LHCN-M2 (cell line): ENCODE measurements at places on chromosomes 1 and 21. TPM values are rescaled to one million over a fixed set of nuclear protein-coding genes. Genes with fewer than 3 reads are reported as not detected.

- DNase-seq, result no peak
These were observed 299.6 kb downstream of the LMX1A start for GRCh38 chr1:165056914-165057313.

DNA sequence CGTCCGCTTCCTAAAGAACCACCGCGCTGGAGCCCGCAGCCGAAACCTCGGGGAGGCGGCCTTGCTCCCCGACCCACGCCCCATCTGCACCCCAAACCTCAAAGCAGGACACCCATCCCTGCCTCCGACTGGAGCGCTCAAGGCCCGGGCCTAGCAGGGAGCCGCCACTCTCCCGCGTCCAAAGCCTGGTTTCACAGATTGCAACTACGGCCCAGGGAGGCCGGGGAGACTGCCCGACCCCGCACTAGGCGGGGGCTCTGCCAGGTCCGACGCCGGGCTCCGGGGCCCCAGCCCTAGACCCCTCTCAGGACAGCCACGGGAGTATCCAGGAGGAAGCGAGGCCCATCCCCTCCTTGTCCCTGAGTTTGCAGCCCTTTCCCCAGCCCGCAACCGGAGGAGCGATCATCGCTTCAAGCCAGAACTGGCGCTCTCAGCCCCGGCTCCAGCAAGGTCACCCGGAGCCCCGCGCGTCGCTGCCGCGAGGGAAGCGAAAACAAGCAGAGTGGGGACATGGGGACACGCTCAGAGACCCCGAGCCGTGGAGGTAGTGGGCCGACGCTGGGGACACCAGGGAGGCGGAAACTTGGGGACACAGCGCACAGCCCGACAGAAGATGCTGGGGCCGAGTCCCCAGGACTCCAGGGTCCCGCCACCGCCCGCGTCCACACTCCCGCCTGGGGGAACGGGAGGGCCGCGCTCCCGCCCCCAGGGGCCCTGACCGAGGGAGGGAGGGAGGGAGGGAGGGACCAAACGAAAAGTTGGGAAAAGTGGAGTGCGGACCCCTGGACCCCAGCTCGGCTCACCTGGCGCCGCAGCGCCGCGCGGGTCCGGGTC lies 433 bp downstream of the TMEM200B start:
- no peak for DNase-seq

- no peak for DNase-seq
These were observed 803.7 kb downstream of the KCNT2 start for GRCh38 chr1:195804547-195804946.

DNA sequence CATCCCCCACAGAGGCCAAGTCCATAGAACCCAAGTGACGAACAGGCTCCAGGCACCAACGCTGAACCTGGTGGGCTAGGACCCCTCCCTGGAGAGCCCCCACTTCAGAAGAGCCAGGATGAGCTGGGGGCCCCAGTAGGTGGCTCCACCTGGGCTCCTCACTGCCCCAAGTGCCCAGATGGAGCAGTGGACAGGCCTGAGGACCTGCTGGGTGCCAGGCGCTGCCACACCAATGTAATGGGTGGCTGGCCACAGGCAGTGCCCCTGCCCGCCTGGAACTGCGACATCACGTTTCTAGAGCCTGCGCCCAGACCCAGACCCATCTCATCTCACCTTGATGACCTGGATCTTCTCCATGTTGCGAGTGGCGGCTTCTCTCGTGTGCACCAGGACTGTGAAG lies 5.6 kb downstream of the MAD2L2 start:
- no peak for DNase-seq

GRCh38 chr21:38803075-38803660 lies 2.6 kb upstream of the ETS2 start:
- DNase-seq, result no peak

- no peak for DNase-seq
These were observed 27.3 kb upstream of the RAB4A start for GRCh38 chr1:229243638-229244037.

DNA sequence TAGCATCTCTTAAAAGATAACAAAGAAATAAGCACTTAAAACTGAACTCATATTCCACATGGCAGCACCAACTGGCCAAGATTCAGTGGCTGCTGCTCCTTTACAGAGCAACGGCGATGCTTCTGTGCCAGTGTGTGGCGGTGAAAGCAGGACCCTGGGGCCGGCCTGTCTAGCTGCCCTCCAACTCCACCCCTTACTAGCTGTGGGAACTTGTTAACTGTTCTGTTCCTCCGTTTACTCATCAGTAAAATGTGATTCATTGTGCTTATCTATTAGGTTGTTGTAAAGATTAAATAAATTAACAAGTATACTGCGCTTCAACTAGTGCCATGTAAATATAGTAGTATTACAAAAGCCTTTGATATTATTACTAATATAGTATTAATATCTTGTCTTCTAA lies 133.2 kb downstream of the GDAP2 start:
- DNase-seq, result no peak

- no peak for DNase-seq
These were observed 176.3 kb downstream of the PTPRU start for GRCh38 chr1:29412591-29412990.

DNA sequence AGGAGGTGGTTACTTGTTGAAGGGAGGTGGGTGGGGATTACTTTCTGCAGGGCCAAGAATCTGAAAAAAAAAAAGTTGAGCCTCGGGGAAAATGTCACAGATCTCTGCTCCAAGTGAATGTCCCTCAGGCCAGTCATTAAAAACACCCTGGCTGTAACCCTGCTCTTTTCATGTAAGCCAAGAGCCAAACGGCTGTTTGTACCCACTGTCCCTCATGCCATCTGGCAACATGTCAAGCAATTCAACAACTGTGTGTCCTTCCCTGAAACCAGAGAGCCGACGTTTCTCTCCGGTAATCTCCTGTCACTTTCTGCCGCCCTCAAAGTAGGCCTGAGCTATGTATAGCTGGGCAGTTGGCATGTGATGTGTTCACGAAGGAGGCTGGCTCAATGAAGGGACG lies 14.7 kb downstream of the CASQ2 start:
- no peak for DNase-seq

DNA sequence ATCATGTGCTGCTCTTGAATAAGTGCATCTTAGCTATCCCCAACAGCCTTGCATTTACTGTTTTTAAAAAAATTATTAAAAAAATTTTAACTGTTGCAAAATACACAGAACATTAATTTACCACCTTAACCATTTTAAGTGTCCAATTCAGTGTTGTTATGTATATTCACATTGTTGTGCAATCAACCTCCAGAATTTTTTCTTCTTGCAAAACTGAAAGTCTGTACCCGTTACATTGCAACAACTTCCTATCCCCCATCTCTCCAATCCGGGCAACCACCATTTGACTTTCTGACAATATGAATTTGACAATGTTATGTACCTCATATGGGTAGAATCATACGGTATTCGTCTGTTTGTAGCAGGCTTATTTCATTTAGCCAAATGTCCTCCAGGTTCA lies 83.1 kb downstream of the FMN2 start:
- DNase-seq, result no peak

DNA sequence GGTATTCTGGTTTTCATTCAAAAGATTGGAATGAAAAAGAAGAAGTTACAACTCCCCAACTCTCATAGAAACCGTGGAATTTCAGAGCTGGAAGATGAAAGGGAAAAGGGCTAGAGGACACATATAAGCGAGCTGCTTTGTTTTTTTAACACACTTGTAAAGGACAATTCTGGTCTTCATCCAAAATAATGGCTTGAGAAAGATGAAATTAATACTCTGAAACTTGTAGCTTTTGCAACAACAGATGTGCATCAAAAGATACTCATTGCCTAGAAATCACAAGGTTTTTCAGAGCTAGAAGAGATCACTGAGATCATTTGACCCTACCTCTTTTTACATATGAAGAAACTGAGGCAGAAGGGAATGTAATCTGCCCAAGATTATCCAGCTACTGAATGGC lies 25.6 kb downstream of the NR5A2 start:
- DNase-seq, result no peak

- no peak for DNase-seq
These were observed 140.0 kb downstream of the ETS2 start for GRCh38 chr21:38945545-38946245.

DNA sequence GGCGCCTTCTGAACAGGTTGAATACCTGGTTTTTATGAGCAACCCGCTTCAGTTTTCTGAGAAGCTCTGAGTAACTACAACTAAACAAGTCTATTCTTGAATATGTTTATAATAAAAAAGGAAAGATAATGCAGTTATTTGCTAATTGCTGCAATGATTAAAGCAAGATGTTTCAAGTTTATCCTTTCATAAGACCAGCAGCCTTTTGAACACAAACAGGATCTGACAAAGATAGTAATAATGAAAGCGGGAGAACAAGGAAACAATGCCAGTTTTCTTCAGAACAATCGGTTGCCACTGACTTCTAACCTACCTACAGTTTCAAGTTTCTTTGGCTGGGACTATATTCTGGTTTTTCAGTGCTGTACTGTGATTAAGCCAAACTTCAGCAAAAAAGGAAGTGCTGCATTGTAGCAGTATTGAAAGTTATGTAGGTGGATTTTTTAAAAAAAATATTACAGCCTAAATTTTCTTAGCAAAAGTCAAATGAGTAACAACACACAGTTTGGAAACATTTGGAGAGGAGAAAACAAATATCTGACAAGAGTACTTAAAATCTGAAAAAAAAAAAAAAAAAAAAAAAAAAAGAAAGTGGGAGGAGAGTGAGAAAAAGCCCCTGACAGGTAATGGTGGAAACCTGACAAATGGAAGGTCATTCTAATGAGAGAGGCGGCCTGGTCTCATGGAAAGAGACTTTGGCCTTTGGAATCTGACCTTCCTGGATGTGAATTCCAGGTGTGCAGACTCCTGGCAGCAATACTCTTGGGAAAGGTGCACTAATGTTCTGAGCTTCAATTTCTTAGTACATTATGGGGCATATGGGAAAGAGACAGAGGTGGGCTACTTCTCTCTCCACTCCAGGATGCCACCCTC lies 11.4 kb downstream of the KCNJ15 start:
- DNase-seq, result no peak

DNA sequence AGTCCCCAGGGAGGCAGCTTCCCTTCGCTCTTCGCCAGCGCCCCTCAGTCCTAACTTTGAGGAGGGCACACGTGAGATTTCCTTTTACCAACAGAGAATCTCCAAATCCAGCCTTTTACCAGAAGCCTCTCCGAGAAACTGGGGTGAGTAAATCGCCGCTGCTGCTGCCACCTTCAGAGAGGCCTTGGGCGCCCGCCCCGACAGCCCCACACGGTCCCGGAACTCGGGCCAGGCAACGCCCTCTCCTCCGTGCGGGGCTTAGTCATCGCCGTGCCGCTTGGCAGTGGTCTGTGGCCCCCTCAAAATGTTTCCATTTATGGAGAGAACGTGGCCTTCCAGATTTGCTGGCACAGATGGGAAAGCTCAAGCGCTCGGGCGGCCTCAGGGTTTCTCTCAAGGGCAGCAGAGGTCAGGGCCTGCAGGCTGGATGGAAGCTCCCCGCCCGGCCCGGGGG lies 41.4 kb upstream of the COL6A2 start:
- DNase-seq, result no peak

- no peak for DNase-seq
These were observed 72.7 kb upstream of the ACTL8 start for GRCh38 chr1:17682400-17682799.

GRCh38 chr21:9837946-9838737 lies 683.2 kb upstream of the TPTE start:
- no peak for DNase-seq

- no peak for DNase-seq
These were observed 21.2 kb downstream of the CD1E start for GRCh38 chr1:158374860-158375259.

GRCh38 chr1:203366476-203366875 lies 15.6 kb upstream of the FMOD start:
- DNase-seq, result no peak

DNA sequence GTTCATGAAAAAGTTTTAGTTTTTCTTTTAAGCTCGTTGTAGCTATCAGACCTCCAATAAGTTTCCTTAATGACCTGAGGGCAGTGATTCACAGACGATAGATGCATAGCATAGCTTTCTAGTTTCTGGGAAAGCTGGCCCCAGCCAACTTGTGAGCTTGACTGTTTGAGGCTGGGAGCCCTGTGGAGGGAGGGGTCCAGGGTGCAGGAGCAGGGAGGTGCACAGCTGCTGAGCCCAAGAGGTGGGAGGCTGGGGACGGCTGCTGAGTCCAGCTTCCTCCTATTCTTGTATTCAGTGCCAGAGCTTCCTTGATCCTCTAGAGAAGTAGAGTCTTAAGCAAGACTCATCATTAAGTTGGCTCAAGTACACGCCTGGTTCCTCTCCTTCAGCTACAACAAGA lies 11.0 kb upstream of the AVPR1B start:
- DNase-seq, result no peak

DNA sequence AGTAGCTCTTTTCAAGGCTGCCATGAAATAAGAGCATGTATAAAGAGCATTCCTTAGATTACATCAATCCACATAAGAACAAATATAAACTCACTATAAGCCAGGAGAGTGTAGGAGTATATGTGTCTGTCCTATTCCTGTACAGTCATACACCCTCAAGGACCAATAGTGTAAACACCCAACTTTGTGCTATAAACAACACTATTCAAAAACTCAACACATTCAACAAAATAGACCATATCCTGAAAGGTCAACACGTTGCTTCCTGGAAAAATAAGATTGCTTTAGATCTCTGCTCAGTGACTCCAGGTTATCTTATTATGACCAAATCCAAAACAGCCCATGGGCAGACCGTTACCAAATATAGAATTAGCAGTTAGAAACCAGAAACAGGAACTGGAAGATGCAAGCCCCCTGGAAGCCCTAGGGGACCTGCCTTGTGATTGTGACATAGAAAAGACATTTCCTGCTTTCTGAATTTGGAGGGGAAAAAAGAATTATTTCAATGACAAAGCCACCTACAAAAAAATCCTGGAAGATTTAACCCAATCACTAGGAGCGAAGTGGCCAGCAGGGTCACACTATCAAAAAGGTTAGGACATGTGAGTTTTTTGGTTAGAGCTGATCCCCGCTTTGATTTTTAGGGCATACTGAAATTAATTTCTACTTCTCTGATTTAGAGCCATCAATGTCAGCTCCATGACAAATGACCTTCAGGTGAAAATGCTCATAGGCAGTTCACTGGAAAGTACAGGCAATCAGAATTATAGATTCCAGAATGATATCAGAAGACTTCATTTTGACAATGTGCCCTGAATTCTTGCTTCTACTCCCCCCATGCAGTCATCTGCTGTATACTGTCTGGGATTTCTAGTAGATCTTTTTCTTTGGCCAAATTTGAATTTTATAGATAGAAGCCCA lies 59.9 kb downstream of the LRRC8C start:
- no peak for DNase-seq

GRCh38 chr1:9115351-9116205 lies 13.3 kb downstream of the GPR157 start:
- no peak for DNase-seq

- DNase-seq, result no peak
These were observed 9.7 kb upstream of the LRRC53 start for GRCh38 chr1:74522148-74522547.

S100A7A gene
- total RNA-seq, result not detected in 2 replicates

CRYAA gene
- not detected in 2 replicates for total RNA-seq

AKR1A1 gene
- 64.3 and 67.5 TPM in 2 replicates for total RNA-seq

OR2T2 gene
- total RNA-seq, result not detected in 2 replicates

GBP7 gene
- not detected in 2 replicates for total RNA-seq

SPATA6 gene
- total RNA-seq, result 4.5 TPM in 2 replicates

LAD1 gene
- total RNA-seq, result 0.64 and 2.2 TPM in 2 replicates

IFFO2 gene
- 4.5 and 4.7 TPM in 2 replicates for total RNA-seq

CHRNB2 gene
- 0.06 and 0.17 TPM in 2 replicates for total RNA-seq

CD48 gene
- not detected in 2 replicates for total RNA-seq

PPM1J gene
- total RNA-seq, result 0.32 and 1.1 TPM in 2 replicates

OLFML3 gene
- total RNA-seq, result 583 and 771 TPM in 2 replicates
